ENCODE measurements at places on chromosomes 5 and 9.

DNA sequence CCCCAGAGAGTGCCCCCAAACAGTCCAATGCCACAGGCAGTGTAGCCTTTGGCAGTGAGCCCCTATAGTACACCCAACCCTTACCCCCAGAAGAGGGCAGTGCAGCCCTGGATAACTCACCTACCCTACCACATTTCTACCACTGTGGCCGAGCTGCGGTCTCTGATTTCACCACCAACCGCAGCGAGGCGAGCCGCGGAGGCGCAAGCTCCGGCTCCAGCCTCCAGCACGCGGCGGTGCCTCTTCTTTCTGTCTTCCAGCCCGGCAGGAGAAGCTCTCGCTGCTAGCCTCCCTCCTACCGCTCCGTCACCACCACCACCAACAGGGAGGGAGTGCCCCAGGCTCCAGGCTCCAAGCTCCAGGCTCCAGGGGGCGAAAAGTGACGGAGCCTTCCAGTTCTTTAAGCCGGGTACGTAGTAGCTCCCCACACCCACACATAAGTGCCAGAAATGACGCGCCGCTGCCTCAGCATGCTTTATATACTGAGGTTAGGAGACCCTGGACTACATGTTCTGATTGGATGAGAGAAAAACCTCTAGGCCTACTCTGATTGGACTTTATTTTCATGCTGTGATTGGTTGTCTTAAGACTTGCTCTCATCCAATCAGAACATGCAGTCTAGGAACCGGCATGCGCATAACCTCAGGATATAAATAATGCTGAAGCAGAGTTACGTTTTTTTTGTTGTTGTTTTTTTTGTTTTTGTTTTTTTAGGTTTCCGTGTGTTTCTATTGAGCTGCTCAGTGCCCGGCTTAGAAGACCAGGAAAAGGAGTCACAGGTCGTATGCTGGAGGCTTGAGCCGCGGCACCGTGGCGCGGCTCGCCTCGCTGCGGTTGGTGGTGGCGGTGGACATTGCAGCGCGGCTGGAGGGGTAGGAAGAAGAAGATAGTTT is at the start of gene PCAT7:
TSS of gene PCAT7 (plus strand) at position 645 of the 893 bp plus-strand sequence.
- DNase-seq, result no peak

- DNase-seq, result peak; percentile 41
Measured at GRCh38 chr5:90529939-90530677, 724 bp upstream of the LYSMD3 start.

DNA sequence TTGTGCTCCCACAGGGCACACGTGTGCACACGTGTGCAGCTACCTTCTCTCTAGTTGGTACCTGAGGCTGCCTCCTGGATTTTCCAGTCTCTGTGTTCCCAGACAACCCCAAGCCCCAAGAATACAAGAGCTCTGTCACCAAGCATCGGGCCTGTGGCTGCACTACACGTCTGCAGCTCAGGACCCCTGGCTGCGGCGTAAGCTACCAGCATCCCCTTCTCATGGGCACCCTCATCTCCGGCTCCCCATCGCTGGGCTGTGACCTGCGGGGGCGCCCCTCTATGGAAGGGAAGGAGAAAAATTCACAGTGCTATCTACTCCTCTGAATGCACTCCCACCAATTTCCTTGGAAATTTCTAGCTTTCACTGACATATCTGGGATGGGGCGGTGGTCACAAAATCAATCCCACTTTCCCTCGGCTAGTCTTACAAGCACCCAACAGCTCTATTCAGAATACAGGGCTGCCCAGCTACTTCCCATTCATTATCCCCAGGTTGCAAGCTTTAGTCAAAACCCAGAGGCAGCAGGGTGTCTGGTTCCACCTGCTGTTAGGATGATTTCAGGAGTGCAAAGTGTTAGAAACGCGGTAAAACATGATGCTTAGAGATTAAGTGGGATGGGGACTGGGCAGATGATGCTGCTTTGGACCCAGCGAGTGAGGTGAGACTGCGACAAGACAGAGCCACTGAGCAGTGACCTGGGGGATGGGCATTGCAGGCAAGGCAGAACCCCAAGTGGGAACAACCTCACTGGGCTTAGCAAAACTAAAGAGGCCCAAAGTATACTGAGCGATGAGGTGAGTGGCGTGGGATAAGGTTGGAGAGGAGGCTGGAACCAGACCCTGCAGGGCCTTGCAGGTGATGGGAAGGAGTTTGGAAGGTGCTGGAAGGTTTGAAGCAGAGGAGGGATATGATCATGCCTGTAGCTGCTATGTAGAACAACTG is 121.7 kb downstream of the KCNIP1 start:
- no peak for DNase-seq

DNA sequence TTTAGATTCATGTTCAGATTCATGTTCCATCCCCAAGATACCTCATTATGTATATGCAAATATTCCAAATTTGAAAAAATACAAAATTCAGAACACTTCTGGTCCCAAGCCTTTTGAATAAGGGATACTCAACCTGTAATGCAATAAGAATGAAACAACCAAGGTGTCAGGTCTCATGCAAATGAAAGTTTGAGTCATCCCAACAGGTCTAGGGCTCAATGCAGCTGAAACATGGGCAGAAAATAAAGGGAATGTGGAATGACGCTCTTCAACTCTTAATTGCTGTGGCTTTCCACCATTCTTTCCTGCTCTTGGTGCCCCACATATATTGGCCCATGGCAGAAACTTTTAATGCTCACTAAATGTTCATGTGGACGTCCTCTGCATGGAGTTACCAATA is 107.3 kb upstream of the DAPK1 start:
- no peak for DNase-seq

DNA sequence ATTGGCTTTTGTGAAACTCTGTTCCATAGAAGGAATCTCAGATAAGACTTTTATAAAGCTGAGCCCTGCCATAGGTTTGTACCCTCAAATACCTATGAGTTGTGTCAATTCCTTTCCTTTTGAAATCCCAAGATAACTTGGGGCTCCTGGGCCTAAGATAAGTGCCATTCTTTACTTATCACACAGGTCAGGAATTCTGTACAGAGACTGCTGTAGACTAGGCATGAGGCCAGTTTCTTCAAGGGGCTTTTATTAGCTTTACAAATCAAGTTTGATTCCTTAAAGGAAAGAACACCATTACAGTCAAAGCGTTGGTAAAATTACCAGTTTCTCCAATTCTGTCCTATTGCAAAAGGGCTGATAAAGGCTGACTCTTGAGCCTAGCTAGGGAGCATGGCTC is 39.2 kb downstream of the SHC3 start:
- no peak for DNase-seq

GRCh38 chr5:171543148-171543815 is 123.8 kb downstream of the FGF18 start:
- no peak for DNase-seq

GRCh38 chr5:158145827-158146226 is 286.9 kb upstream of the CLINT1 start:
- no peak for DNase-seq

DNA sequence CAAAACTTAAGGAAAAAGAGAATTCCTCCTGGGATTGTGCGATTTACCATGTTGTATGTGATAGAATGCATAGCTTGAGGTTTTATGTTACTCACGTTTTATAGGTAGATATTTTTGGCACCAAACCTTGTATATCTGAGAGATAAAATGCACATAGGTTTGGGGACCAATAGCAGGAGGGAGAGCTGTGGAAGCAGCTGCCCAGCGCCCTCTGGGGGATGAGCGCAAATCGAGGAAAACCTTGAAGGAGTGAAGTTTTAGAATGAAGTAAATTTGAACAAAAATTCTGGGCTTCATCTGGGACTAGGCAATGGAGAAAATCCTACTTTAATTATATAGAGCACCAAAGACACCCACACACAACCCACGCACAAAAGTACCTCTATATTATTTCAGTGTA is 197.0 kb downstream of the ADCY2 start:
- DNase-seq, result no peak

- DNase-seq, result no peak
Measured at GRCh38 chr5:116542619-116543018, 32.0 kb downstream of the SEMA6A start.

DNA sequence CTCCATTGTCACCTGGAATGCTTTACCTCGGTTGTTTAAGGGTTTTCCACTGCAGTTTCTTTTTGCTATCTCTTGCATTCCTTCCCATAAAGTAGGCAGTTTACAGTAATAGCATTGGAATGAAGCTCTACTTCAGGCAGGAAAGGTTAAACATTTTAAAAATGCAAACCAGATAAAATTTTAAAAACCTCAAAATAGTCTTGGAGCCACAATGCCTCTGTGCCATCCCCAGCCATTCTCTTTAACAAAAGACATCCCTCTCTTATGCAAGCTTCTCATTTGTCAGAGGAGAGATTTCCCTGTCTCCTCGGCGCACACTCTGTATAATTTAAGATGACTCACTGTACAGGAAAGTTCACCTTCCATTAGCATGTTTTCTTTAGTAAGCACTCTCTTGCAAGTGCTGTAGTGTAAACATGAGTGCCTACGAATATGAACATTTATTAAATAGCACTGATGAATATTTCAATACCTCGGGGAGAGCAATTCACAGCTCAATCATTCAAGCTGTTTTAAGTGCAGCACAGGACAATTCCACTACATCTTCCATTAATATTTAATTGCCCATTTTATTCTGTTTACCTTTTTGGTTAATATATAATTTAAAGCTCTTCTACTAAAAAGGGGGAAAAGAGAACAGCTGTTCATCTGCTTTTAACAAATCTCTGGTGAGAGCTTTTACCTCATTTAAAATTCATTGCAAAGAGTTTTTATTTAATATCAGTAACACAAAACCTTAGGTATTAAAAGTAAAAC is 343.6 kb downstream of the SPATA31D1 start:
- no peak for DNase-seq

- no peak for DNase-seq
Measured at GRCh38 chr5:154236011-154236410, 45.5 kb downstream of the GALNT10 start.

- no peak for DNase-seq
Measured at GRCh38 chr9:38708759-38709158, 11.2 kb downstream of the FAM240B start.

GRCh38 chr5:96896806-96897205 is 20.5 kb downstream of the ERAP2 start:
- no peak for DNase-seq

GRCh38 chr5:80755626-80756025 is 100.8 kb upstream of the DHFR start:
- DNase-seq, result no peak

DNA sequence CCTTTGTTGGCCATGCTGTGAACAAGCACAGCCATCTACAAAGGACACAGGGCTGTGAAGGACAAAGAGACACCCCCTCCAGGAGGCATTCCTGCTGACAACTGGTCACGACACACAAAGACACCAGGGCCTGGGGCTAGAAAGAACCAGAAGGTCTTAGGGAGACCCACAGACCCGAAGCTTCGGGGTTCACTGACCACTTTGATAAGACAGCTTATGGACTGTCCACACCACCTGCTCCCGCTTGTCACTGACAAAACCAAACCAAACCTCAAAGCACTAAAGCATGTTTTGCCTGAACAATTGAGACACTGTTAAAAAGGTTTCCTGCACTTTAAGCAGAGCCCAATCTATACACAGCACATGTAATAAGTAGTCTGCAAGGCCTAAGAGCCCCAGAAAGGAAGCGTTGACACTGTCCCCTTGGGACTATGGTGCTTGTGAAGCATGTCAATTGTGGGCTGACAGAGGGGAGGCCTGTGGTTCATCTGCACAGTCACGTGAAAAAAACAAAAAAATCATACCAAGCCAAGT is 185.0 kb downstream of the GAPVD1 start:
- DNase-seq, result no peak

DNA sequence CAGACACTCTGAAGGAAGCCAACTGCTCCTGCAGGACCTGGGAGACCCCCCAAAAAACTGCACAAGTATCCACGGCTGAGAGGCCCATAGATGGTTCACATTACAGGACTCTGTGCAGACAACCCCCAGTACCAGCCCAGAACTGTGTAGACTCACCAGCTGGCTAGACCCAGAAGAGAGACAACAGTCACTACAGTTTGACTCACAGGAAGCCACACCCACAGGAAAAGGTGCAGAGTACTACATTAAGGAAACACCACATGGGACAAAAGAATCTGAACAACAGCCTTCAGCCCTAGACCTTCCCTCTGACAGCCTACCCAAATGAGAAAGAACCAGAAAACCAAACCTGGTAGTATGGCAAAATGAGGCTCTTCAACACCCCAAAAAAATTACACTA is 281.2 kb upstream of the RGMB start:
- no peak for DNase-seq

DNA sequence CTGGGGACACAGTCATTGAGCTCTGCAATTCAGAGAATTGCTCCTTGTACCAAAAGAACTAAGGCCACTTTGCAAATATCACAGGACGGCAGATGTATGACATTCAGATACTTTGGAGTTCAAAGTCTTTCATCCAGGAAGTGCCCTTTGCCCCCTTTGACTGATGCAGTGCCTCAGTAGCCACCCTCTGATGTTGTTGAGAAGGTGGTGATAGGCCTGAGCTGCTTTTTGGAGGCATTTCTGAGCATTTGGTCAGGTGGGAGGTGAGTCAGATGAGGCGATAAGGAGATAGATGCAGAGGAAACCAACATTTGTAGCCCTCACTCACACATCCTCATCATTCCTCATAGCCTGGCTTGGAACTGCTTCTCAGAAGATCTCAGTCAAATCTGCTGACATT is 63.4 kb downstream of the ANGPTL2 start:
- no peak for DNase-seq

DNA sequence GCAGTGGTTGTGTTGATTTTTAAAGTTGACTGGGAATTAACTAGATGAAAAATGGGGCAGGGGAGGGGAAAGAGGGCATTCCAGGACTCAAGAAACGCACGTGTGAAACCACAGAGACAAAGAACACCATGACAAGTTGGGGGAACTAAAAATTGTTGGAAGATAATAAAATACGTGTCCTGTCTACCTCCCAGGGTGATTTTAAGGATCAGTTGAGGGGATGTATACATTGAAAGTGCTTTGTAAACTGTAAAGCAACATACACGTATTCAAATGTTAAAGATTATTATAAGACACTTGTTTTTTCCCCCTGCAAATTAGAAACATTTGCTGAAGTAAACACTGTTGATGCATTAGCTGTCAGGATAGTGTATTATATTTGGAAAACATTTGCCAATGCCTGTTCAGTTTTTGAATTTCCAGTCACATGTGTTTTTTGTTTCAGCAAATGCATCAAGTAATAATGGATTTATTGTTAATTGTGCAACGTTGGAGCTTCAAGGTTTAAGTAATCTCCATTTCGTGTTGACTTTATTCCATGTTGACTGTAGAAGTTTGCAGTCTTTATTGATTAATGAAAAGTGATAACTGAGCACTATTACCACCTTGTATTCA is 412.7 kb downstream of the ACTL7B start:
- no peak for DNase-seq

DNA sequence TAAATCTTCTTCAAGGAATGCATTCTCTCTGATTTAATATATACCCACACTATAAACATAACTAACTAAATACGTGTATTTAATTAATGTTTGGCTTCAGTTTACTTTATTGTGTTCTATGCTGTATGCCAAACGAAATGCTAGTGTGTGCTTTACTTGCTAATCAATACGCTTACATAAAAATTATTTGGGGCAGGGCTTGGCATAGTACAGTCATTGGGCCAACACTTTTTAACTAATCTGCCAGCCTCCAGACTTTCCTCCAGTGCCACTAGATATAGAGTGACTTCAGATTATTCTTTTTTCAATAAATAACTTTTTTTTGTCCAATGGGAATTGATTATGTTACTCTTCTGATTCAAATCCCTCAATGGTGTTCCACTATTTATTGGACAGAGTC is 8.7 kb upstream of the CARNMT1 start:
- DNase-seq, result no peak
